ENCODE measurements at places on chromosomes 3 and 15. TPM values are rescaled to one million over a fixed set of nuclear protein-coding genes. Genes with fewer than 3 reads are reported as not detected.

NOX5 gene
- total RNA-seq, result not detected

KBTBD13 gene
- total RNA-seq, result not detected

CXCR6 gene
- 27.9 TPM for total RNA-seq

MED12L gene
- 4.9 TPM for total RNA-seq

APBA2 gene
- total RNA-seq, result 0.80 TPM

DNA sequence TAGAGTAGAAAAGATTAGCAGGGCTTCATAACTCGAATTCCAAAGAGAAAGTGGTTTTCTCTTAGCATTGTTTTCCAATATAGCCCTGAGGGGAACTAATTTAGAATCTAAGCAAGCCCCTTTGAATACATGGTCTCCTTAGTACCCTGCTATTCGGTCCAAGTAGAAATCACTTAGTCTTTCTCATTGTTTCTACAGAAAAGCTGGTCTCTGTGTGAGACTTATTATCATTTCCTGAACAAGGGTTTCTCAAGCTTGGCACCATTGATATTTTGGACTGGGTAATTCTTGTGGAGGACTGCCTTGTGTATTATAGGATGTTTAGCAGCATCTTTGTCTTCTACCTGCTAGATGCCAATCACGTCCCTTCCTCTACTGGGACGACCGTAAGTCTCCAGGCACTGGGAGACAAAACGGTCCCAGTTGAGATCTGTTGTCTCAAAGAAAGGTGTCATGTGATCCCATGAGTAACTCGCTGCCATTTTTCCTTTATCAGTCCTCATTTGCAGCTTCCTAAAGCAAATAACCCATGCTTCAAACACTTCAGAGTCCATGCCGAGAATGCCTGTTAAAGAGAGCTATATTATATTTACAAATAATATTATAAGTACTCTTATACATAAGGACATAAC is 230.7 kb upstream of the SLCO3A1 start:
- DNase-seq, result no peak

DNA sequence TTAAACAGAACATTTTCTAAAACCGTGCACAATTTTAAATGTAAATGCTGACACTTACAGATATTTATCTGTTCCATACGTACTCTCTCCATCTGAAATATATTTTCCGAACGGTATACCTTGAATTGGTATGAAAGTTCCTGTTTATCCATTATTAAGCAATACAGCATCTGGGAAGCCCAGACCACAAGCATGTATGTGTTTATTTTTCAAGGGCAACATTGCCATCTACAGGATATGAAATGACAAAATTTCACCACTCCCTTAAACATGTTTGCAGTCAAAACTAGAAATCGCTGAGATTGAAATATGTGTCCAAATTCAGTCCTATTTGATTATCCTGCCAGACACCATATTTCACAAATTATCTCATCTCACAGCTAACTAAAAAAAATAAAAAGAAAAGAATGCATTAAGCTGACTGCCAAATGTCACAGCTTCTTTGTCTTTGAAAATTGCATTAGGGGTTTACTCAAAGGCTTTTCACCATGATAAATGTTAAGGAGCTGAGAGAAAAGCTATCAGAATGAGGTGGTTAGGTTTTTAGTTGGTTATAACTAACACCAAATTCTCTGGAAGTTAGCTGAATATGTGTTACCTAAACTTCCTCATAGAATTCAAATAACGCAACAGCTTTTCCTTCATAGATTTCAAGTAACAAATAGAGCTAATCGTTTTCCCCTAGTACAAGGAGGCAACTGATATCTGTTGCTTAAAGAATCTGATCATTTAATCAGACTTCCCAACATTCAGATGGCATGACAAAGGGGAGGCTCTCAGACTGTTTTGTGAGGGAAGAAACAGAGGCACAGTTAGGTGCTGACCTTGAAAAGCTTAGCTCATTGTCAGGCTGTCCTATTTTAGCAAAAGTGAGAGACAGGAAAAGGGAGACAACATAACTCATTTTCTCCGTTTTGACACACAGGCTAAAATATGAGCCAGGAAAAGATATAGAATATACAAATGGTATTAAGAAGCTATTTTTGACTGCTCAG is 533.1 kb downstream of the TBL1XR1 start:
- DNase-seq, result no peak

DNA sequence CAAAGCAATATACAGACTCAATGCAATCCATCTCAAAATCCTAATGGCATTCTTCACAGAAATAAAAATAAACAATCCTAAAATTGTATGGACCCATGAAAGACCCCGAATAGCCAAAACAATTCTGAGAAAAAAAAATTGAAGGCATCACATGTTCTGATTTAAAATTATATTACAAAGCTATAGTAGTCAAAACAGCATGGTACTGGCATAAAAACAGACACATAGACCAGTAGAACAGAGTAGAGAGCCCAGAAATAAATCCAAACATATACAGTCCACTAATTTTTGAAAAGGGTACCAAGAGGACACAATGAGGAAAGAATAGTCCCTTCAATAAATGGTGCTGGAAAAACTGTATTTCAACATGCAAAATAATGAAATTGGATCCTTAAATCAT is 70.4 kb upstream of the THRB start:
- no peak for DNase-seq

DNA sequence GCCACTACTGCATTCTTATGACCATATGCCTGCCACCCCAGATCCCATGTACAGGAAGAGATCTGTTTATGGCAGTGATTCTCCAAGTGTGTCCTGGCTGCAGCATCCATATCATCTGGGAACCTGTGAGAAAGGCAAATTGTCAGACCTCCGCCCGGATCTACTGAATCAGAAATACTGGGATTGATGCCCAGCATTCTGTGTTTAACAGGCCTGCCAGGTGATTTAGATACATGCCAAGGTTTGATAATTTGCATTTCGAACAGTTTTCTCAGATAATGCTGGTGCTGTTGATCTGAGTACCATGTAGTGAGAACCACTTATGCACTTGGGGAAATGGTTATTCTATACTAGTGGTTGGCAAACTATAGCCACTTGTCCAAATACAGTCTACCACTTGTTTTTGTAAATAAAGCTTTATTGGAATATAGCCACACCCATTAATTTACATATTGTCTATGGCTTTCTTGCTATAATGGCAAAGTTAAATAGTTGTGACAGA is 165.4 kb downstream of the SSR3 start:
- DNase-seq, result no peak

DNA sequence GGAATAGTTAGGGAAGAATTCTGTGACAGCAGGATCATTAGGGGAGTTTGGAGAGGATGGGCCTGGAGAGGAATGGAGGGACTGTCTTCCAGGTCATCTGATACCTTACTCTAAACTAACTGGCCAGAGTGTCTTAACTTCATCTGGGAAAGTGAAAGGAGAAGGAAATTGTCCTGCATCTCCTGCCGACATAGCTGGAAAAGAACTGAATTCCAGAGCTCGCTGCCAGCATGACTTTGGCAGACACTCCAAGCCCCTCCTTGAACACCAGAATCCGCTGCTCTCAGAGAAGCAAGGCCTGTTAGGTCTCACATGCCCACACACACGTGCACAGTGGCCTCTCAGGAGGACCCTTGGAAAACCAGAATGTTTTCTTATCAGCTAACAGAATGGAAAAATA is 10.5 kb downstream of the ABI3BP start:
- no peak for DNase-seq

- no peak for DNase-seq
These were observed 26.9 kb upstream of the GOLGA8B start for GRCh38 chr15:34610354-34610753.

DNA sequence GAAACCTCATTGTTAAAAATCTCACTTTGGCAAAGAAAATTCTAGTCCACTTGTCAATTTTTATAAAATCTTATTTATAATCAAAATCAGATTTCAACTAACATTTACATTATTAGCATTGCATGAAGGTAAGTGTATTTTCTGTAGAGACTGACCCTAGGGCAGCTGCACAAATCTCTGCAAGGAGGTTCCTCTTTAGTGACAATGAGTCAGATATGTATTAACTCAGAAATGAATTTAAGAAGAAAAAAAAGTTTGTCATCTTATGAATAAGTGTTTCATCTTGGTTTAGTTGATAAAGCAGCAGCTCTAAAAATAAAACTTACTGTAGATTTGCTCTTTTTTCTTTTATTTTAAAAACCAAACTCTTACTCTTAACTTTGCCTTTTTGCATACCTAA is 9.0 kb upstream of the GNB4 start:
- no peak for DNase-seq

DNA sequence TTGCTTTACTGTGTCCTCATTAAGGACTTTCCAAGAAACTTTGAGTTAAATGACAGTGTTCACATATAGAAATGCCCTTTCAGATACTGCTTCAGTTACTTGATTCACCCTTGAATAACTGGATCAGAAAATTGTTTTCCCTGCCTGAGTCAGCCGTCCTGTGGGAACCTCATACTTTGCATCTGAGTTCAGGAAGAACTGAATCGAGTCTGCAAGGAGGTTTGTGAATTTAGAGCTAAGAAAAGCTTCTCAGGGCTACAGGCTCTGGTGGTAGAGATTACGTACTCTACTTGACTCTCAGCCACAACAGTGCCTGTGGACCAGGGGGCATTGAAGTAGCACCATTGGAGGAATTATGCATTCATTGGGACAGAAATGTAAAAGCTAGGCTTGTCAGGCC is 252.4 kb upstream of the C2CD4B start:
- DNase-seq, result no peak

GRCh38 chr15:63446255-63446654 is 58.1 kb upstream of the USP3 start:
- no peak for DNase-seq

GRCh38 chr15:80754014-80754413 is 25.2 kb upstream of the CEMIP start:
- no peak for DNase-seq

DNA sequence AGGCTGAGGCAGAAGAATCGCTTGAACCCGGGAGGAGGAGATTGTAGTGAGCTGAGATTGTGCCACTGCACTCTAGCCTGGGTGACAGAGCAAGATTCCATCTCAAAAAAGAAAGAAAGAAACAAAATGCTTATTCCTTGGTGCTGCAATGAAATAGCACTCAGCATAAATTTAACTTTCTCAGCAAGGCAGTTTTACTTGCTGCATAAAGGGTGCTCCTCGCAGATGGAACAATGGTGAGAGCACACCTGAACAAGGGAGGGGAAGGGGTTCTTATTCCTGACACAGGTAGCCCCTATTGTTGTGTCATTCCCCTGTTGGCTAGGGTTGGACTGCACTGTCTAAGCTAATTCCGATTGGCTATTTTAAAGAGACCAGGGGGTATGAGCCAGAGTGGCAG is 17.1 kb downstream of the PAK2 start:
- DNase-seq, result no peak

- no peak for DNase-seq
These were observed 116.1 kb upstream of the IL12A start for GRCh38 chr3:159872374-159873109.

GRCh38 chr3:187361835-187362234 is 6.3 kb upstream of the RTP4 start:
- DNase-seq, result no peak

- DNase-seq, result no peak
These were observed 167.8 kb downstream of the TAFA4 start for GRCh38 chr3:68764554-68764953.

GRCh38 chr3:135213822-135214221 is 418.8 kb downstream of the EPHB1 start:
- DNase-seq, result no peak

All from activated T-helper 1 cell treated with anti-CD3 and anti-CD28 coated beads, Interleukin-12 subunit alpha, Interleukin-12 subunit beta, Interleukin-2, Interleukin-4 antibody, amounts not matched to agents 30 ng/mL and 10 ng/mL and 1 ng/mL, durations not matched to agents 14 hours and 24 hours and 36 hours (primary cell).